ENCODE measurements at places on chromosomes 13 and 19.

- no peak for DNase-seq
Observed at GRCh38 chr19:54009440-54009839, 18.0 kb downstream of the CACNG6 start.

GRCh38 chr19:20999731-21000352 is 20.6 kb upstream of the ZNF430 start:
- peak; percentile 77 for DNase-seq

DNA sequence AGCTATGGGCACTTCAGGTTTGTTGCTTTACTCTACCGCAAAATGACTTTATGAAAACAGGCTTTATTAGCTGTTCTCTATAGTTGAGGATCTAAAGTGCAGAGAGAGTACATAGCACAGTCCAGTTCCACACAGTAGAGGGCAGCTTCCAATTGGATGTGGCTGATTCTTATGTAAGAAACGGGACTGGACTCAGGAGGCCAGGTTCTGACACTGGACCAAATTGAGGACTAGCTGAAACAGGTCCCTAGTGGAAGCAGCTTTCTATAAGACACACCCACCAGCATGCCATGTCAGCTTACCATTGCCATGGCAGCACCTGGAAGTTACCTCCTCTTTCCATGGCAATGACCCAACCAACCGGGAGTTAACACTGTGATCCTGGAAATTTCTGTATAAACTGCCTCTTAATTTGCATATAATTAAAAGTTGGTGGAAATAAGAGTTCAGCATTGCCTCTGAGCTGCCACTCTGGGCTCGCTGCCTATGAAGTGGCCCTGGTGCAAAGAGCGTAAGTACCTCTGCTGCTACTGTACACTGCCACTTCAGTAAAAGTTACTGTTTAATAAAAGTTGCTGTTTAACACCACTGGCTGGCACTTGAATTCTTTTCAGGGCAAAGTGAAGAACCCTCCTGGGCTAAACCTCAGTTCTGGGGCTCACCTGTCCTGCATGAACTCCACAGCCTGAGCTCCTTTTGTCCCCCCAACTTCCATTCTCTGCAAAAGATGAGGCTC is 211.9 kb upstream of the SLC10A2 start:
- no peak for DNase-seq

DNA sequence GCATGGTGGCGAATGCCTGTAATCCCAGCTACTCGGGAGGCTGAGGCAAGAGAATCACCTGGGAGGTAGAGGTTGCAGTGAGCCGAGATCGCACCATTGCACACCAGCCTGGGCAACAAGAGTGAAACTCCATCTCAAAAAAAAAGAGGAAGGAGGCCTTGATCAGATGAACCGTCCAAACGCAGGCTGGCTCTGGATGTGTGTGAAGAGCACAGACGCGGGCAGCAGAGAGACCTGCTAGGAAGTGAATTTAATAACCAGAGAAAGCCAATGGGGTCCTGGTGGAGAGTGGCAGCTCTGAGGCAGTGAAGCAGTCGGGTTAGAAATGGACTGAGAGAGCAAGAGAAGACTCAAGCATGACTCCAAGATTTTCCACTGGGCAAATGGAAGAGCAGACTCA is 136.5 kb downstream of the RNF17 start:
- DNase-seq, result no peak

DNA sequence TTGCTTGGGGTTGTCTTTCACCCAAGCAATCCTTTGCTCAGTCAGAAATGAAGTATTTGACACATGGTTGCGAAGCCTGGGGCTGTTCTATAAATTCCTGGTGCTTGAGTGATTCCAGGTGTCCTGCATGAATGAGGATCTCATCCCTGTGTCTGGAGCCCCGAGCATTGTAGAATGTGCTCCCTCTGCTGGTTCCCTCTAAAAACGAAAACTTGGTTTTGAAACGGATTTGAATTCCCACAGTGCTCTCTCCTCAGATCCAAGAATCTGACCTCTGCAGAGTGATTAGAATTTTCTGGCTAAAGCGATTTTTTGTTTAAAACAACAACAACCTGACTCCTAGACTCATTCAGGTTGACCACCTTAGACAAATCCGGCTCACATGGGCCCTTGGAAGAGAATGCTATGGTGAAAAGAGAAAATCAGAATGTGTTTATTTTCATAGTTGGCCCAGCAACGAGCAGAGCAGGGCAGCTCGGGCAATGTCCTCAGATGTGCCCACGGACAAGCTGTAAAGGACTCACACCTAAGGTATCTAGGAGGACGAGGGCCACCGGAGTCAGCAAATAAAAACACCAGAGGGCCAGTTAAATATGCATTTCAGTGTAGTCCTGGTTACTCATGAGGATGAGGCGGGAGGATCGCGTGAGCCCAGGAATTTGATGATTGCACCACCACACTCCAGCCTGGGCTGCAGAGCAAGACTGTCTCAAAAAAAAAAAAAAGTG is 8.7 kb upstream of the ATP12A start:
- no peak for DNase-seq

DNA sequence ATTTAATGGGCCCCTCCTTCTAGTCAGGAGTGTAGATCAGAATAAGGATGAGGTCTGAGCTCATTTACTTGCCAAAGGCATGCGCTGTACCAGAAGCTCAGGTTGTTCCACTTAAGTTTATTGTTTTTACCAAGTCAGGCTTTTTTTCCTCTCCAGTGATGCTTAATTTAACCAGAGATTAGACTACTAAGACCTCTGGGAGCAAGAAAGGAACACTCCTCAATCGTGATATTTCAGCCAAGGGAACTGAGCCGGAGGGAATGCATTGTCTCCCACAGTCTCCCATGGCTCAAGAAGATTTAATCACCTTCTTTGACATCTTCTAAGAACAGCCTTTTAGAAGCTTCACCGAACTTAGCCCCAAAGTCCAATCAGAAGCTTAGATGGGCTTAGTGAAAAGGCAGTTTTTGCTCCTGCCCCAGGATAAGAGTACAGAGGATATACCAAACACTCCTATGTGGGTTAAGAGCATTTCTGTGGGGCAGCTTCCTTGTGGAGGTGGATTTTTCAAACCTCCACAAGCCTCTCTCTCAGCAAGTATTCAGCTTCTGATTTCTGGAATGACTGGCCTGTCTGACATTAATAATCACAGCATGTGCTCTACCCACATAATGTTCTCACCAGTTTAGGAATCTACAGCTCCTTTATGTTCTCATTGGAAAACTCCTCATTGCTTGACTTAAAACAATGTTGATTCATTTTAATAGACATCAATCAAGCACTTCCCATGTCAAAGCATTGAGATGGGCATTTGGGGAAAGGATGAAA is 322.7 kb downstream of the SUCLA2 start:
- no peak for DNase-seq

GRCh38 chr13:39329182-39329639 is 273.8 kb downstream of the LHFPL6 start:
- no peak for DNase-seq

Data from stimulated activated CD4-positive, alpha-beta T cell treated with anti-CD3 and anti-CD28 coated beads, Interleukin-2, amount 100 ng/mL, for 48 hours (primary cell).